Naive thymus-derived CD8-positive, alpha-beta T cell (primary cell): ENCODE measurements at places on chromosomes 11 and 22. TPM values are rescaled to one million over a fixed set of nuclear protein-coding genes. Genes with fewer than 3 reads are reported as not detected.
A peak's percentile ranks its signal among the peaks of the same experiment; 100 is the strongest.

GRCh38 chr22:32206774-32207758 lies 2.2 kb upstream of the RFPL2 start:
- DNase-seq = no peak

DNA sequence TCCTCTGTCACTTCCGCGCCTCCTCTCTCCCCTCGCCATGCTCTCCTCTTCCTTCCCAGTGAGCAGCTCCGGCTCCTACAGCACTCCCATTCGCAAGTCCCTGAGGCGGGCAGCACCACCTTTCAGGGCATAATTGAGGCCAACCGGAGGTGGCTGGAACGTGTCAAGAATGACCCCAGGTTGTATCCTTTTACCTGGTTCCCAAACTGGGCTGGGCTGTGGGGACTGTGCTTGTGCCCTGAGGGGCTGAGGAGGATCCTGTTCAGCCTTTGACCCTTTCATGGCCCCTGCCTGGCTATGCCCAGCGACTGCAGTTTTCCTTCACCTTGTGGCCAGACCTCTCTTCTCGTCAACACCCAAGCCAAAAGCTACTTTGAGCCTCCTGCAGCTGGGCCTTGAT lies 84.1 kb downstream of the CEP164 start:
- no peak for DNase-seq

Gene MRGPRX3
- not detected for polyA plus RNA-seq

DNA sequence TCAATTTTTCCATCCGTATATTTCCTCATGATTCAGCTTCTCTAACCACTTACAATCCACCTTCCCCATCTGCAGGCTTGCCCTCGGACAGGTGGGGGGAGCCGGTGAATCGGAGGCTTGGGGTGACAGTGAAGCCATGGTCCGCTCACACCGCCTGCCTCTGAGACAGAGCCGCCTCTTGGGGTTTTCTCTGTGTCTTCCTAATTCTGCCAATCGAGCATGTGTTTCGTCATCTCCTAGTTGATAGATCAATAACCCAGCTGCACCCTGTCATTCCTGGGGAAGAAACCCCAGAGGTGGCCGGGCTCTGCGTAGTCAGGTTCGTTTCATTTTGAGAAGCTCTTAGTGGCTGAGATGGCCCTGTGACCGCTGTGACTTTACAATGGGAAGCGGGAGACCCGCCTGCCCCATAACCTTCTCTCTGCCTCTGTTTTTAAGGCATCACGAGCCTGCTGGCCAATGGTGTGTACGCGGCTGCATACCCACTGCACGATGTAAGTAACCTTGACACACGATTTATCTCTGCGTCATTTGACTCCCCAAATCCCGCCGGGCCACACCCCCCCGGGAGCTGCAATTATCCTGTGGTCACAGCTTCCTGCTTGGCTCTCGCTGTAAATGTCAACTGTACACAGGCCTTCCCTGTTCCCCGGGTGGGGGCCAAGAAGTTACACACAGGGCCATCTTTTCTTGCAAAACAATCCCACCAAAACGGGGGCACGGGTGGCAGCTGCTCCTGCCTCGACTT lies 33.3 kb downstream of the ANO1 start:
- no peak for DNase-seq

Gene CRYBB3
- polyA plus RNA-seq = not detected

- no peak for DNase-seq
Observed at GRCh38 chr22:39610246-39610645, 39.7 kb downstream of the CACNA1I start.

- no peak for DNase-seq
Observed at GRCh38 chr22:38733724-38734381, 21.9 kb downstream of the SUN2 start.

- no peak for DNase-seq
Observed at GRCh38 chr22:32175683-32176644, 16.9 kb upstream of the C22orf42 start.

DNA sequence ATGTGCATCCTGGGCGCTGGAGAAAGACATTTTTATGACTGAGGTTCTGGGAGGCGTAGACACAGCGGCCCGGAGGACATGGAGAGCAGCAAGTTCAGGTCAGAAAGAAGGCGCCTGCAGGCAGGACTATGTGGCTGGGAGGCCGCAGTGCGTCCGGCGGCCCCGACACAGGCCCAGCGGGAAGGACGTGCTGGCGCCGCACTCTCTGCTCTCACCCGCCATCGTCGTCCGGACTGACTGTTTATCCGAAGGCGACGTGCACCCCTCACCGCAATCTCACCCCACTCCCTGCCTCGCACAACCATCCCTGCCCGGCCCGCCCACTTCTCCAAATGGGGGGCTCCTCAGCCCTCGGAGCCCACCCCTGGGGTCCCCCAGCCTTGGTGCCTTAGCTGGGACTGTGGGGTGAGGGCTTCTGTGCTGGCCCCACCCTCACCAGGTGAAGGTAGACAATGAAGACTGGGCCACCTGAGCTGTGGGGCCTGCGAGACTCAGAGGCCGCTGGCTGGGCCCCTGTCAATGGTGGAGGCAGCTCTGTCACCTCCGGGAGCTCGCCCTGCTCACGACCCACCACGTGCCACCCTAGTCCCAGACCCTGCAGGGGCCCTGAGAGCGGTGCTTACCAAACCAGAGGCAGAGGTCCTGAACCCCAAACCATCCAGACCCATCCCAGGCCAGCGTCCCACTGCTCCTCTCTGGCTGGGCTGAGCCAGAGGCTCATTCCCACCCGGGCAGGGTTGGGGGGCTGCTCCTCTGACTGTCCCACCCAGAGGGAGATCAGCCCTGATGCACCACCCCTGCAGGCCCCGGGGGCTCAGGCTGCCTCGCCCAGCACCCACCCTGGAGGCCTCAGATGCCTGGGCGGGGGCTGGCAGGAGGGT lies 16.2 kb upstream of the MUC5B start:
- no peak for DNase-seq

GRCh38 chr11:2772544-2773031 lies 72.8 kb upstream of the KCNQ1OT1 start:
- DNase-seq = no peak

Gene MRGPRF
- not detected for polyA plus RNA-seq

DNA sequence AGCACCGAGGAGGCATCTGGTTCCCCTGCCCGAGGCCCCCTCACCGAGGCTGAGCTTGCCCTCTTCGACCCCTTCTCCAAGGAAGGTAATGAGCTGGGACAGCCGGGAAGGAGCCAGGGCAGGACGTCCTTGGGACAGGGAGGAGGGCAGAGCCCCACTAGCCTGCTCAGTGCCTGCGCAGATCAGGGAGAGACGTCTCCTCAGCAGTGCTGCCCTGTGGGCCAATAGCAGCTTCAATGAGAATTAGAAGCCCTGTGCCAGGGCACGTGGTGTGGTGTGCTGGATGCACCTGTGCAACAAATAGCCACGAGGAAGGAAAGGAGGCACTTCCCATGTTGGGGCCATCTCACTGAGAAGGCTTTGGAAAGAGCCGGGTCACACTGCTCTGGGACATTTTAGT lies 5.4 kb upstream of the SAC3D1 start:
- DNase-seq = no peak

DNA sequence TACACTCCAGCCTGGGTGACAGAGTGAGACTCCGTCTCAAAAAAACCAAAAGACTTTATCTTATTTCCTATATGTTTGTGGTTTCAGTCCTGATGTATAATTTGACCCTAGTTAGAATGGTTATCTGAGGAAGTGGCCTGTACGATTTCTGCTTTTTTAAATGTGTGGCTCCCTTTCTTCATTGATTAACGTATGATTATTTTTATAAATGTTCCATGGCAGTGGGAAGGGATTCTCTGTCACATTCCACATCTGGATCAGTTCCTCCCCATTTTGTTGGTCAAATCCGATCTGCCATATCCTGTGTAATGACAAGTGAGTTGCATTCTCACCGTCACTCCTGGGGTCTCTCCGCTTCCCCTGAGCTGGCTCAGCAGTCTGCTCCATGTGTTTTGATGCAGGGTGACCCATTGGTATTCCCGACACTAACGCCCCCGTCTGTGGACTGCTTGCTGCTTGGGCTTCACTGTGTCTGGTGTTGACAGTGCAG lies 20.3 kb downstream of the NEAT1 start:
- DNase-seq = no peak

Gene DRAP1
- 110 TPM for polyA plus RNA-seq

DNA sequence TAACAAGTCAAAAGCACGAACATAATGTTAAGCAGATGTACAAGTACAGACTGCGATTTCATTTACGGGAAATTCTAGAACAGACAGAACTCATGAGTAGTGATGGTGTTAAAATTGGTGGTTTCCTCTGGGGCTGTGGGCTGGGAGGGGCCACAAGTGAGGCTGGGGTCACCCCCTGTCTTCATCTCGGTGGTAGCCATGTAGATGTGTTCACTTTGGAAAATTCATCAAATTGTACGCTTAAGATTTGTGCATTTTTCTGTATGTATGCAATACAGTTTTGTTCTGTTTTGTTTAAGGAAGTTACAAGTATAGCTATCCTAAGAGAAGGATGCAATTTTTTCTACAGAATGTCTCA lies 504 bp upstream of the ASCC2 start:
- DNase-seq = peak; percentile 3

Gene UBQLN3
- polyA plus RNA-seq = not detected

GRCh38 chr11:113677685-113678084 lies 28.4 kb downstream of the TMPRSS5 start:
- DNase-seq = no peak

DNA sequence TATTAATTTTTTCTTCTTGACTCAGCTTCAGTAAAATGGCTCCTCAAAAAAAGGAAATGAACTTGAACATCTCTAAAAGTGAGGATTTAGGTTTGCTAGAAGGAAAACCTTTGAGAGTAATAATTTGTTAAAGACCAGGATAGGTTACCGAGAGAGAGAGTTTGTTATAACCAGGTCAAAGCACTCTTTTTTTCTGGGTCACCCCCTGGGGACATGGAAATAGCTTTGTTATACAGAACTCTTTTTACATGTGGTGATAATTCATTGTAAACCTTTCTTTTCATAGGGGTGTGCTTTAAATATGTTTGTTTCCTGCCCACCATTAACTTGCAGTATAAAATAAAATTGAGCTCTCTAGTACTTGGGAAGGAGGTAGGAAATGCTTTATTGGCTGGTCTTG lies 47.7 kb downstream of the DNAJC24 start:
- no peak for DNase-seq

- DNase-seq = no peak
Observed at GRCh38 chr11:71115770-71116692, 136.3 kb downstream of the SHANK2 start.

- DNase-seq = no peak
Observed at GRCh38 chr11:62372871-62373270, 35.6 kb downstream of the ASRGL1 start.
